D341Med (cell line): ENCODE measurements at places on chromosomes 12 and 14.
A peak's percentile ranks its signal among the peaks of the same experiment; 100 is the strongest.

DNA sequence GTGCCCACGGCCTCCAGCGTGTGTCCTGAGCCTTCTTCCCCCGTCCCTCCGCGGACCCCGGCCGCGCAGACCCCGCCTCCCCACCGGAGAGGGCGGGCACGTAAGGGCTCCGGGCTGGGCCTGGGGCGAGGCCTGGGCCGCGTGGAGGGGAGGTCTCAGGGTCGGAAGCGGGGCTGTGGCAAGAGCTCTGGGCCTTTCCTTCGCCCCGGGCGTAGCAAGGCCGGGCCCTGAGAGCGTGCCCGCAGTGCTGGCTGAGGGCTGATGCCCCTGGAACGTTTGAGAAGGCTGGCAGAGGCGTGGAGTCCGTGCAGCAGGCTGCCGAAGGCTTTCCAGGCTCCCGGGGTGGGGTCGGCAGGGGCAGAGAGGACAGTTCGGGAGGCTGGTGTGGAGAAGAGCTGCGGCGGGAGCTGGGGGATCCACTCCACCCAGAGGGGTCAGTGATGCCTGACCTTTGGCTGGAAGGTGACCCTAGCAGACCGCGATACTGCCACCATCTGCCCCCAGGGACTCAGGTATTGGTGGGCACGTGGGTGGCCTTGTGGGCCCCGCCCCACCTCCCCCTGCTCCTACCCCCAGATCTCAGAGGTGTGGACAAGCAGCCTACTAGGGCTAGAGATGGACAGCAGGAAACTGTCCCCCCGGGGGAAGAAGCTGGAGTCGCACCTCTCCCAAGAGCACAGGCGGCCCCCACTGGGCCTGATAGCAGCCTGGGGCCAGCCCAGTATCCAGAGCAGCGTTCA lies 558 bp downstream of the TEX22 start:
- DNase-seq, result no peak

- no peak for DNase-seq
Measured at GRCh38 chr12:24705741-24706358, 243.1 kb downstream of the BCAT1 start.

- DNase-seq, result peak; percentile 58
Measured at GRCh38 chr14:20855652-20856291, 35.4 kb upstream of the RNASE3 start.

GRCh38 chr14:99344051-99344758 lies 72.2 kb upstream of the BCL11B start:
- no peak for DNase-seq

DNA sequence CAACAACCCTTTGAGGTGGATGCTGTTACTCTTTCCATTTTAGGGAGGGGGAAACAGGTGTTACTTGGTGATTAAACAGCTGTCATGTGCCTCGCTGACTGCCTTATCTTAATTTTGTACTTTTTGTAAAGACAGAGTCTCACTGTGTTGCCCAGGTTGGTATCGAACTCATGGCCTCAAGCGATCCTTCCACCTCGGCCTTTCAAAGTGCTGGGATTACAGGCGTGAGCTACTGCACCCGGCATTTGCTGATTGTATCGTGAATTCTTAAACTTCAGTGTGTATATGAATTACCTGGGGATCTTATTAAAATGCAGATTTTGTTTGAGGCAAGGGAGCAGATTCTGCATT lies 659 bp downstream of the PSMD9 start:
- no peak for DNase-seq

GRCh38 chr14:75141967-75142366 lies 15.1 kb upstream of the NEK9 start:
- DNase-seq, result peak; percentile 45

DNA sequence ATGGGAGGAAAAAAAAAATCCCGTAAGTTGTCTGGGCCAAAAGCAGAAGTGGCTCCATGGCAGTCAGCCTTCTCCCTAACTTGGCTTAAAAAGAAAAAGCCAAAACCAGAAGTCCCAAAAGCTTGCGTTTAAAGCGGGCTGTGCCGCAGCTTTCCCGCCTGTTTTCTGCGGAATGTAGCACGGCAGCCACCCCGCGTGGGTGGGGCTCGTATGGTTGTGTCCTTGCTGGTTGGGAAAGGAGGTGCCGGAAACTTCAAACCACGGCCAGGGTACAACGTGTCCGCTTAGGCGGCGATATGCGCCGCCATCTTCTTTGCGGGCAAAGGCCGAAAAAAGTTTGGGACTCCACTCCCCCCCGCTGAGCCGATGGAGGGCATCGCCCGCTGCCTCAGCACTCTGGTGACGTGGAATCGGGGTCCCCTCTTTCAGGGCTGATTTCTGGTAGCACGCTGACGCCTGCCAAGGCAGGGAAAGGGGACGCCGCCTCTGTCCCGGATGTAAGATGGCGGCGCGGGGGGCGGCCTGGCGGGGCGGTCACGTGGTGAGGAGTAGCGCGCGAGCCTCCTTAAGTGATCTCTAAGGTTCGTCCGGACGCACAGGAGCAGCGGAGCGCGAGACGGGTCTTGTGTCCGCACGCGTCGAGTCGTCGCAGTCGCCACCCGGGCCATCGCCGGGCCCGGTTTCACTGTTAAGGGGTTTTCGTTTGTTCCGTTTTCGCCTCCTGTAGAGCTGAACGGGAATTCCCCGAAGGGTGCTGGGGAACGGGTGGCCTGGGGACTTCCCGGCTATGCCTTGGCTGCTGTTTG lies 135.8 kb downstream of the MON2 start:
- DNase-seq, result peak; percentile 89

DNA sequence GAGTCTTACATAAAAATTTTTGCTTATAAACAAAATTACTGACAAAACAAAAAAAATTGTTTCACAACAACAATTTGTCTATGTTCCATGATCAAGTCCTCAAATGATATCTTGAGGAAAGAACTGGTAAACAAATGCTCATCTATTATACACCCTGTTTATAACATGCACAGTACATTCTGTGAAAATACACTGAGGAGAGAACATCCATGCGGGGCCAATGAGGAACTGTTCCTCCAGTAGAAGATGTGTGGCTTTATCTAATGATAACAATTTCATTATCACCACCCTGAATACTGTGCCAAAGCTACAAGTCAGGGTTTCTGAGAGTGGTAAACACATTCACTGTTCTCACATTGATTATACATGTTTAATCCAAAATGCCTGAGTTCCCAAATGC lies 10.8 kb downstream of the MLH3 start:
- DNase-seq, result no peak

DNA sequence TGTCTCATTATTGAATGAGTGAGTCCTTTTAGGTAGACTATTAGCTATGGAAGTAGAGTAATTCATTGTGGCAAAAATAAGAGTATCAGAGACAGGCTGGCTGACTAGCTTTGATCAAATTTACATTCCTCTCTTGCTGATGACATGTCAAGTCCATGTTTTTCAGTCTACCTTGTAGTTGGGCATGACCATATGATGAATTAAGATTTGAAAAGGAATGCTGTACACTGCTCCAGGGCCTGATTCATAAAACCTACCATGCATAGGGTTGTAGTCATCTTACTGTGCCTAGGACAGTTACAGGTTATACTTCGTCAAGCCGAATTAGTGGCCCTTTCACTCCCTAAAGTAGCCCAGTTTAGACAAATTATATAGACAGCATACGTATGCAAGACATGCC lies 545.7 kb upstream of the MIS18BP1 start:
- DNase-seq, result no peak

- peak; percentile 20 for DNase-seq
Measured at GRCh38 chr14:101072070-101072469, 168.5 kb upstream of the RTL1 start.

DNA sequence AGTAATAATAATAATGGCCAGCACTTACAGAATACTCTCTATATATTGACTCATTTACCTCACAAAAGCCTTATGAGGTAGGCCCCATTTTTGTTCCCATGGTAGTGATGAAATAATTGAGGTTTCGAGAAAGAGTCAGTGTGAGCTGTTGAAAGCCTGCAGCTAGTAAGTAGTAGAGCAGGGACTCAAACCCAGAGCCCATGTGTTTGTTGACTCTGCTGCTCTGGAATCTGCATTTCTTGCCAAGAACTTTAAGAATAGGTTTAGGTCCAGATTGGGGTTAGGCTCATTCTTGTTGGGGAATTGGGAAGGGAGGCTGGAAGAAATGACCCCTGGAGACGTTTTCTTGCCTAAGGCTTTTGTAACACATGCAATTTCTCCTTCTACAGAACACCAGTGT lies 27.9 kb downstream of the DYRK4 start:
- DNase-seq, result no peak

DNA sequence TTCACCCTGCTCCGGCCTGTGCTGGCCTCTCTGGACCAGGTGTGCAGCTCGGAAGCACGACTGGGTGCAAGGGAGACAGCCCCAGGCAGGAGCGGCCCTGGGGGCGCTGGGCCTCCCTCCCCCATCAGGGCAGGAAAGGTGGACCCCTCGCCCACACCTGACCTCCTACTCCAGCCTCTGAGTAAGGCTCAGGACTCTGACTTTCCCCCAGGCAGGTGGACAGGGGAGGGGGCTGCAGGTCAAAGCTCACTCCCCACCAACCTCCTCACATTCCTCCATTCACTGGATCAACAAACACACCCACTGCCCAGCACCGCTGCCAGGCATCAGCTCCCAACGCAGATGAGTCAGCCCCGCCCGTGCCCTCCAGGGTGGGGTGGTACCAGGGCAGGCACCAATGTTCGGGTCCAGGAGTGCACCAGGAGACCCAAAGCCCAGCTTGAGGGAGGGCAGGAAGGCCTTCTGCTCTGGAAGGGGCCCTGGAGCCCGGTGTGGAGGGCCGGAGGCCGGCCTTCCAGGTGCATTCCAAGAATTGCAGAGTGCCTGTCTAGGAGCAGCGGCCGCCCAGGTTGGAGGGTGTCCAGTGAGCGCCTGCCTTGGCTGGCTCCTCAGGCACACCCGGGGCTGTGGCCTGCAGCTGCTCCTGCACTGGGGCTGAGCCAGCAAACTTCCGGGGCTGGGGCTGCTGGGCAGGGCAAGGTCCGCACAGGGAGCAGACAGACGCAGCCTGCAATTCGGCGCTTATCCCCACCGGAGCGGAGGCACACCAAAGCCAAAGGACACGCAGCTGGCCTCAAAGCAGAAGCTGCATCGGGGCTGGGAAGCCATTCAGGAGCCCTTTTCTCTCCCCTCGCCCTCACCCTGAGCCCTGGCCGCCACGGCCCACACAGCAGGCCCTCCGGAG lies 1.6 kb upstream of the INF2 start:
- DNase-seq, result peak; percentile 60

DNA sequence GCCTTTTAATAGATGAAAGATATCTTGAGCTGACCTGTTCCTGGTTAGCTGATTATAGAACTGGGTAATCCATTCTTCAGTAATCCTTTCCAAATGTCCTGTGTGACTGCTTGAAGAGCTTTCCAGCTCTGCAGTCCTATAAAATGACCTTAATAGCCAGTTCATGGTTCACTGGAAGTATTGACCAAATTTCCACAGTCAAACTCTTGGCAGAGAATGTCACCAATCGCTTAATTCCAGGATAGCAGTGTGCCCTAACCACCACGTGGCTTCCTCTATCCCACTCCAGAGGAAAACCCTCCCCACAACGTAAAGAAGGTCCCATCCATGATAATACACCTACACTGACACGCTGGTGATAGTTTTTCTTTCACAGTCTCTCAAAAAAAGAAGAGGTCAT lies 17.4 kb downstream of the PRKAB1 start:
- no peak for DNase-seq

- peak; percentile 58 for DNase-seq
Measured at GRCh38 chr12:79407671-79408622, 282.8 kb downstream of the PAWR start.

GRCh38 chr14:99402950-99403349 lies 77.7 kb downstream of the SETD3 start:
- DNase-seq, result no peak

GRCh38 chr12:3244219-3244750 lies 167.1 kb downstream of the TSPAN9 start:
- DNase-seq, result peak; percentile 51

- no peak for DNase-seq
Measured at GRCh38 chr12:105072888-105073488, 11.3 kb downstream of the ALDH1L2 start.

DNA sequence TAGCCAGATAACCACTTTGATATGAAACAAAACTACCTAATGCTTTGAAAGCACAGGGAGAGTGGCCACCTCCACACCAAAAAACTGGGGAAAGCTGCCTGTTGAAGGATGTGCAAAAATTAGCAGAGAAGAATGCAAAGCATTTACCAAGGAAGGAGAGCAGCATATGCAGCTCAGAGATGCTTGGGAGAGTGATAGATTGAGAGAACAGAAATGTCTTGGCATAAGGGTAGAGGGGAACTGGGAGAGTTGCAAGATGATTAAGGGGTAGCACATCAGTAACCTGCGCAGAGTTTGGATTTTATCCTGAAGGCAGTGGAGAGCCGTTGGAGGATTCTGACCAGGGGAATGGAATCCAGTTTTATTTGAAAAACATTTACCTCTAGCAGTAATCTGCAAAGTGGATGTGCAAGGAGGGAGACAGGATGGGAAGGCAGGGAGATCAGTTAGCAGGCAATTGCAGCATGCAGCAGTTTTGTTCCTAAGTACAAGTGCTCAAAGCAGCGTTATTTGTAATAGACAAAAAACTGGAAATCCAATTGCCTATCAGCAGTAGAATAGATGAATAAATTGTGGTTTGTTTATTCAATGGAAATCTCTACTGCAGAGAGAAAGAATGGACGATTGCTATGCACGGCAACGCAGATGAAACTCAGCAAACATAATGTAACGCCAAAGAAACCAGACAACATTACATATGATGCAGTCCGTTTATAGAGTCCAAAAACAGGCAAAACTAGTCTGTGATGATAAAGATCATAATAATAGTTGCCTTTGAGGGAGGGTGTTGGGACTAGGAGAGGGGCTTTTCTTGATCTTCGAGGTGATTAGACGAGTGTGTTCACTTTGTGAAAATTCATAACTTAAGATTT lies 81.5 kb downstream of the BHLHE41 start:
- no peak for DNase-seq

DNA sequence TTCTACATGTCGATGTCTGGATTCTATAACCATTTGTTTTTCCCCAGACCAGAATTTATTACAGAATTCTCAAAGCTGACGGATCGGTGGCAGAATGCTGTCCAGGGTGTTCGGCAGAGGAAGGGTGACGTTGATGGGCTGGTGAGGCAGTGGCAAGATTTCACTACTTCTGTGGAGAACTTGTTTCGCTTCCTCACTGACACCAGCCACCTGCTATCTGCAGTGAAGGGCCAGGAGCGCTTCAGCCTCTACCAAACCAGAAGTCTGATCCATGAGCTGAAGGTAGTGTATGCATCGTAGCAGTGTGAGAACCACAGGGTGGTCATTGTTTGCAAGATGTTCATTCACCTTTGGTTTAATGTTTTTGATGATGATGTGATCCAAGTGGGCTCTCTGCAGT lies 124.0 kb downstream of the ESR2 start:
- DNase-seq, result no peak

- no peak for DNase-seq
Measured at GRCh38 chr14:22614240-22614799, 16.2 kb downstream of the ABHD4 start.

GRCh38 chr12:130879212-130879686 lies 7.4 kb downstream of the RAN start:
- DNase-seq, result peak; percentile 41
